ENCODE measurements at places on chromosomes 11 and 22.

GRCh38 chr11:17402486-17402885, 14.0 kb upstream of the KCNJ11 start:
- no peak for DNase-seq

DNA sequence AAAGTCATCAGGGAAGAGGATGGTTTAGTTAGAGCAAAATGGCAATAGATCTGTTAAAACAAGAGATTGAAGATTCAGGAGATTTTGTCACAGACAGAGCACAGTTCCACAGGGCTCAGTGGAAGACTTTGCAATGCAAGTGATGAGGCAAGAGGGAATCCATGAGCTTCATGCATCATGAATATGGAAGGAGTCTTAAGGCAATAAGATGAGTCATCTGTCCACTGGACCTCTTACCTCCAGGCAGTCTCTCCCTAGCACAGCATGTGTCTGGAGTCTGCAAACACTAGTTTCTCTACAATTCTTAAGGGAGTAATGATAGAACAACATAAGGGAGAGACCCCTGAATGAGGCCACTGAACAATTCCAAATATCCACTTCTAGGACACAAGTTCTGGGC, 245.7 kb downstream of the NXPE2 start:
- DNase-seq, result no peak

- no peak for DNase-seq
These were observed 3.7 kb downstream of the PDGFB start for GRCh38 chr22:39240831-39241793.

DNA sequence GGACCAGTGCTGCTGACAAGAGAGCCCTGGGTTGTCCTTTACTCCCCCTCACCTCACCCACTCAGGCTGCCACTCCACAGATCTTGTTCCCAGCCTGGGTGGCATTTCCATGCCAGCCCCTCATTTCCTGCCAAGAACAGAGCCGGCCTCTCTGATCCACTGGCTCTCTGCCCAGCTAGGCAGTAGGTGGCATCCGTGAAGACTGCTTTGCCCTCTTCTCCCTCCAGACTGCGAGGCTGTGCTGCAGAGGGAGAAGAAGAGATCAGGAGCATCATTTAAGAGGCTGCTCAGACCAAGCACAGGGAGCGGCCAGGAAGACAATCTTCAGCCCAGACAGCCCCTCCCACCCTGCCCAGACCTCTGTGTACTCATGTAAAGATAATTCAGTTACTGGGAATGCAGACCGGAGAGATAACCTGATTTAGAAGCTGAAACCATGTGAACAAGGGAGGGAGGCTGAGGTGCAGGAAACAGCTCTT, 126.9 kb upstream of the NCAM1 start:
- no peak for DNase-seq

GRCh38 chr11:120858740-120859139, 165.2 kb upstream of the TBCEL start:
- DNase-seq, result no peak

- DNase-seq, result no peak
These were observed 4786.8 kb upstream of the OR11H1 start for GRCh38 chr22:10741210-10741609.

DNA sequence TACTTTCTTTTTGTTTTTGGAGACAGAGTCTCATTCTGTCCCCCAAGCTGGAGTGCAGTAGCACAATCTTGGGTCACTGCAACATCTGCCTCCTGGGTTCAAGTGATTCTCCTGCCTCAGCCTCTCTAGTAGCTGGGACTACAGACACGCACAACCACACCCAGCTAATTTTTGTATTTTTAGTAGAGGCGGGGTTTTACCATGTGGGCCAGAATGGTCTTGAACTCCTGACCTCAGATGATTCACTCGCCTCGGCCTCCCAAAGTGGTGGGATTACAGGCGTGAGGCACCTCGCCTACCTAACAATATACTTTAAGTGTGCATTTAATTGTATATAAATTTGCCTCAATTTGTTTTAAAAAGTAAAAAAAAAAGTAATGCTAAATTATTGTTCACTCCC, 38.4 kb downstream of the GRK3 start:
- no peak for DNase-seq

DNA sequence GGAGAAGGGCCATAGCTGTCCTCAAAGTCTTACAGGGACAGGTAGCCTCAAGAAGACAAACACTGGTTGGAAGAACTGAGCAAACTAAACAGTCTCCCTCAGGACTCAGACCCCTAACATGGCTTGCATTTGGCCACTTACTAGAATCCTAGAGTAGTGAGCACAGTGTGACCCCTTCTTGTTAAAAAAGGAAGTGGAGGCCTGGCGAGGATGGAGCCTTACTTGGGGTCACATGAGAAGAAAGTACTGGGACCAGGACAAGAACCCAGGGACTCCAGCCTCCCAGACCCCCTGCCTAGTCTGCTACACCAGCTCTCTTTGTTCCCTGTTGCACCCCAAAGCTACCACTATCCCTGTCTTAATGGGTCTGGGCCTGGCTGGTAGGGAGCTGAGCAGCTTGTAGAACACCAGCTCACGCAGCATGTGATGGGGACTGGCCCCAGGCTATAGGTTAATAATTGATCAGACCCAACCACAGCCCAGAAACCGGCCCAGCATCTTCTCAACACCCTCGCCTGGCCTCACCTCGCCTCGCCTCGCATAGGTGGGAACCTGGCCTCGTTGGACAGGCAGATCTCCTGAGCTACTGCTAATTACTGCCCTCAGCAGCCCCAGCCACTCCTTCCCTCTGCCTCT, 17.6 kb downstream of the DGAT2 start:
- DNase-seq, result no peak

GRCh38 chr22:17823226-17823625, 49.0 kb upstream of the BID start:
- DNase-seq, result no peak

DNA sequence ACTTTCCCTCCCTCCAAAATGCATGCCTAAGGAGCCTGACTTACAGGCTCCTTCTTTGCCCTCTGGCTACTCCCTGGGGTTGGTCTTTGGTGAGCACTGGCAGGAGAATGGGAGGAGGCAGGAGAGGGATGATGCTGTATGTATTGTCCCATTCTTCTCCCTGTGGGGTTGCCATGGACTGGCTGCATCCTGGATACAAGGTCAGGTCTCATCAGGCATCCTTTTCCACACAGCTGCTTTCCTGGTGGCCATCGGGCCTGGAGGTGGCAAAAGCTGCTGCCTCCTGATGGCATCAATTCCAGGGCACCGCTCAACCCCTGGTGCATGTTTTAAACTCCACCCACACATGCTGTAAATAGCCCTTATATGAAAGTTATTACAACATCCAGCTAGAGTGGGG, 257.2 kb downstream of the ETS1 start:
- no peak for DNase-seq

DNA sequence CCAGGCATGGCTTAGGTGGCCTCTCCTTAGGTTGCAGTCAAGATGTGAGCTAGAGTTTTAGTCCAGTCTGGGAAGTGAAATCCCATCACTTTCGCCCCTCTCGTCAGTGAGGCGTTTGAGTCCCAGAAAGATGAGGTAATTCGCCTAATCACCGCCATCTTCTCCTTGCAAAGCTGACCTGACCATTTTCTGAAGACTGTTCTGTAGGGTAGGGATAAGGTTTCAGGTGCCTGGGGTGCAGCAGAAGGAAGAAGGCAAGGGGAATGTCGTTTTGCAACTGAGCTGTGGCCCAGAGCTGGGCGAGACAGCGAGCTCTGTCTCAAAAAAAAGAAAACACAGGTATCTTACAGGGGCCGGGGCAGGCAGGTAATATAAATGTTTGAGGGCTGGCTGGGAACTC, 61.7 kb upstream of the CECR2 start:
- DNase-seq, result no peak

DNA sequence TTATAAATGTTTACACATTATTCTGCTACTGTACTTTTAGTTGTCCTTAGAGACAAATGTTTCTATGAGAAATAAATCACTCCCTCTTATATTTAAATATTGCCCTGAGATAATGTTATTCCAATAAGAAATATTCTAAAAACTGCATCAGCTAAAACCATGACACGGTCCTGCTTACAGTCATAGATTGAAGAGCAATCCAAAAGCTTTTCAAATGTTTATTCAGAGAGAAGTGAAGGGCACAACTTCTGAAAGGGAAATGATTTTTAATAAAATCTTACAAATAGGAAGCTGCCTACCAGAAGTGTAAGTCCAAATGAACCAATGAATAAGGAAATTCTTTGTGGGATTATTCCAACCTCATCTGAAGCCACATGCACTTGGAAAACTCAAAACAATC, 49.2 kb downstream of the STK33 start:
- no peak for DNase-seq

- no peak for DNase-seq
These were observed 40.5 kb downstream of the GRAMD4 start for GRCh38 chr22:46660604-46661201.

- DNase-seq, result no peak
These were observed 28.2 kb downstream of the TOM1 start for GRCh38 chr22:35327690-35328471.

DNA sequence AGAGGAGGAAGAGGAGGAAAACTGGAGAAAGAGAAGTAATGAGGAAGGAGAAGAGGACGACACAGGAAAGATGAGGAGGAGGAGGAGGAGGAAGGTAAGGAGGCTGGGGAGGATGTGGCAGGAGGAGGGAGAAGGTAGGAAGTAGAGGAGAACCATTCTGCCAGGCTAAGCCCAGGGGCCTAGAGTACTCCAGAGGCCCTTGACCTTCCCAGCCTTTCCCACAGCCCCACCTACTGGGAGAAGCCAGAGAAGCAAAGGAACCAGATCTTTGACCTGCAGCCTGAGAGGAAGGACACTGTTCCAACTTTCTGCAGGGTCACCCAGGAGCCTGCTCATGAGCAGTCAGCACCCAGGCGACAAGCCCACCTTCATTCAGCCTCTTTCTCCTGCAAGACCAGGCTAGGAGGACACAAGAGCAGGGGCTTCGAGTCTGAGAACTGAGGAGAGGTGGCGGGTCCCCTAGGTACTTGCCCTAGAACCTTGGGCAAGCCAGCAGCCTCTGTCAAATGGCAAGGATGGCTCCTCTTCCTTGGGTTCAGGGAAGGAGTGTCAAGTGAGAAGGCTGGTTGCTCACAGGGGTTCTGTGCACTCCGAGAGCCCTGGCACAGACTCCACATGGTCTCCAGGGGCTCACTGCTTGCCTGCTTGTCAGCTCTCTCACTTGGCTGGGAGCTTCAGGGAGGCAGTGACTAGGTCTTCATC, 27.9 kb upstream of the OAF start:
- no peak for DNase-seq

DNA sequence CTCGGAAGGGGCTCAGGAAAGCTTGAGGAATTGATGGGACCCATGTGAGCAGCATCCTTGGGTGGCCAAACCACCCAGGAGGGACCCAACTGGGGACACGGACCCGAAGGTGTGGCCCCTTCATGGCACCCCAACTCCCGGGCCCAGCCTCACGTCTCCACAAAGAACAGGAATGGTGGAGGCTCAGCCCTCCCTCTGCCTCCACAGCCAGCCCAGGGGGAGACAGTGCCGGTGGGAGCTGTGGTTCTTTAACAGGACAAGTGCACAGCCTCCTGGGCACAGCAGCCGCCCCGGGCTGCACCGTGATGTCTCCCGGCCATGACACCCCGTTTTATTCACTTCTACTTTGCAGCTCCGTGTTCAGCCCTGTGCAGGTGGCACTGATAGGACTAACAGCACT, 587.2 kb downstream of the BRD1 start:
- no peak for DNase-seq
